ENCODE measurements at places on chromosomes 4 and X. TPM values are rescaled to one million over a fixed set of nuclear protein-coding genes. Genes with fewer than 3 reads are reported as not detected.

GRCh38 chr4:82677327-82677726 is 115.5 kb upstream of the TMEM150C start:
- no peak for DNase-seq

GRCh38 chrX:10239611-10240064 is 82.9 kb downstream of the CLCN4 start:
- DNase-seq: peak; percentile 76

DNA sequence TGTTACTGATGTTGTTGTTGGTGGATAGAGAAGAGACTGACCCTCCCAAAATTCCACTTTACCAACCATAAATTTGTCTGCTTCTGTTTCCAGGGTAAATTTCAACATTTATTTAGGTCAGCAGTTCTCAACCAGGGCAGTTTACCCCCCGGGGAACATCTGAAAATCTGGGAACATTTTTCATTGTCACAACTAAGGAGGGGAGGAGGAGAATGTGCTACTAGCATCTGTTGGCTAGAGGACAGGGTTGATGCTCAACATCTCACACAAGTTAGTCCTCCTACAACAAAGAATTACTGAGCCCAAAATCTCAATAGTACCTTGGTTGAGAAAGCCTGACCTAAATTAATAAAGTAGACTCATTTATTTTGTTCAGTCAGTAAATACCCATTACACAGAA is 25.7 kb downstream of the KCTD8 start:
- no peak for DNase-seq

DNA sequence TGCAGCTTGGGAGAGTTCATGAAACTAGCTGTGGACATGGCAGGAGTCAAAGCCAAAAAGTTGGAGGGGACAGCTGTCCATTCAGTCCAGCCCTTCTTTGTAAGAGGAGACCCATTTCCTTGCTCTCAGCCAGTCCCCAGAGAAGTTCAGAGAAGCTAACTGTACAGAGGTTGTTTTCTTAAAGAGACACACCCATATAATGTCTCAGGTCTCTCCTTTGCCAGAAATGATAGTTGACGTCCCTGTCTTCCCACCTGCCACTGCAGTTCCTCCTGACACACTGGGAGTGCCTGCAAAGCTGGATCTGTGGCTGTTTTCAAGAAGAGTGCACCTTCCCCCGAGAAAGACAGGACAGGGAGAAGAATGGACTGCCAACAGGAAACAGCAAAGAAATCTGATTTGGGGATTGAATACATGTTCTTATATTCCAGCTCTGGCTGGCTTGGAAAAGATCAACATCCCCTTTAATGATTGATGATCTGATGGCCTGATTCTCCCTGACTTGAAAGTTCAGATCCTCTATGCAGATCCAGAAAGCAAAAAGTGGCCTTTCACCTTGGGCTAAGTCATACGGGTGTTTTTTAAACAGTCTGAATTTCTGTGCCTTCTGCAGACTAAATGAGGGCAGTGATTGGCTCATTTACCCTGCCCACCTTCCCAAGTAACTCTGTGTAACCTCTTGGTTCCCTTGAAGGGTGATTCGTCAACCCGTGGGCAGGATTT is 87.2 kb downstream of the MAOA start:
- no peak for DNase-seq

- DNase-seq: no peak
Observed at GRCh38 chr4:81963015-81963762, 410.6 kb downstream of the HNRNPD start.

DNA sequence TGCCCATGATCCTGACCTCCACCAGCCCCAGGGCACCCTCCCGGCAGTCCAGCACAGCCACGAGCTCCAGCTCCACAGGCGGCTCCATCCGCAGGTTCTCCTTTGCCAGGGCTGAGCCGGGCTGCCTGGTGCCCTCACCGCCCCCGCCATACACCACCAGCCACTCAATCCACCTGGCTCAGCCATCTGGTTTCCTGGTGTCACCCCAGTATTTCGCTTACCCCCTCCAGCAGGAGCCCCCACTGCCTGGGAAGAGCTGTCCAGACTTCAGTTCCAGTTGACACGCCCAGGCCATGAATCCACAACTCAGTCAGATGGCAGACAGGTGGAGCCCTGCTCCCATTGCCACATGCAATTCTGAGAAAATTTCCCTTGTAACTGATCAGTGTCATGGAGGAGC is 3.9 kb downstream of the SHISA3 start:
- peak; percentile 19 for DNase-seq

- no peak for DNase-seq
Observed at GRCh38 chrX:10537308-10537707, 83.1 kb downstream of the MID1 start.

- peak; percentile 23 for DNase-seq
Observed at GRCh38 chr4:112889619-112890527, 159.6 kb upstream of the ANK2 start.

The STK32B gene
- 0.37 TPM for total RNA-seq

The ZNF141 gene
- total RNA-seq: 0.72 TPM

The NCAPG gene
- total RNA-seq: 71.6 TPM

The TGIF2LX gene
- total RNA-seq: not detected
